ENCODE measurements at places on chromosomes 4 and X.

DNA sequence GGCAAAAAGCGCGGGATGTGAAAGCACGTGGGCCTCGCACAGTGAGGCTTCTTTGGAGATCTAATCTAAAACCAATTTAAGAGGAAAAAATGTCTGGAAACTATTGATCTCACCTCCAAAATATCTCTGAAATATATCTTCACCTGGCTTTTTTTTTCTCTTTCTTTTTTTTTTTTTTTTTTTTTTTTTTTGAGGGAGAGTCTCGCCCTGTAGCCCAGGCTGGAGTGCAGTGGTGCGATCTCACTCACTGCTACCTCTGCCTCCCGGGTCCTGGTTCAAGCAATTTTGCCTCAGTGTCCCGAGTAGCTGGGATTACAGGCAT lies 383 bp upstream of the ZMAT1 start:
- no peak for DNase-seq

GRCh38 chrX:23999671-24000070 lies 27.3 kb downstream of the KLHL15 start:
- DNase-seq = no peak

- no peak for DNase-seq
Measured at GRCh38 chr4:155608225-155608885, 58.3 kb upstream of the GUCY1A1 start.

DNA sequence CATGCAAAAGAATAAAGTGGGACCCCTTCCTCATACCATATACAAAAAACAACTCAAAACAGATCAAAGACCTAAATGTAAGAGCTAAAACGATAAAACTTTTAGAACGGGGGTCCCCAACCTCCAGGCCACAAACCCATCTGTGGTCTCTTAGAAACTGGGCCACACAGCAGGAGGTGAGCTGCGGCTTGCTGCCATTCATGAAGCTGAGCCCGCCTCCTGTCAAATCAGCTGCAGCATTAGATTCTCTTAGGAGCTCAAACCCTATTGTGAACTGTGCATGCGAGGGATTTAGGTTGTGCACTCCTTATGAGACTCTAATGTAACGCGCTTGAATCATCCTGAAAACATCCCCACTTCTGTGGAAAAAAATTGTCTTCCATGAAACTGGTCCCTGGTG lies 7.0 kb upstream of the GATA1 start:
- no peak for DNase-seq

- no peak for DNase-seq
Measured at GRCh38 chrX:33211356-33212260, at the start of gene DMD. DMD (minus strand) TSS chrX:33211549; CDS start chrX:33211312, 237 bp downstream.

GRCh38 chr4:163618845-163619244 lies 124.4 kb downstream of the TMA16 start:
- no peak for DNase-seq

- no peak for DNase-seq
Measured at GRCh38 chr4:14336656-14337055, 665.6 kb upstream of the CPEB2 start.

- no peak for DNase-seq
Measured at GRCh38 chr4:119735165-119735651, 106.6 kb upstream of the PDE5A start.

DNA sequence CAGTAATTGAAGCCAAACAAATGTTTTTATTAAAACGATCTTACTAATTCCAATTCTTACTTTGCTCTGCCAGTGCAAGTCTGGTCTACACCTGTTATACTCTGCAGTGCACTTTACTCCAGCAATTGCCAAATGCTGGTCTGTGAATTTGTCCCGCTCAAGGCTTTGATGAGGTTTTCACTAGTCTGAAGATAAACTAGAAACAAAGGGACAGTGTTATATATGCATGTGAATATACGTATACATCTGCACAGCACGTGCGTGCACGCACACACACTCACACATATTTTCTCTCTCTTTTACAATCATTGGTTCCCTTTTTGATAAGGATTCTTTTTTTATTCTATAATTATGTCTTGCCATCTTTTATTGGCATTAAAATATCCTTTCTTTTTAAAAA lies 88.5 kb upstream of the LCORL start:
- DNase-seq = no peak

GRCh38 chr4:53380221-53380620 lies 2.8 kb downstream of the FIP1L1 start:
- no peak for DNase-seq

- no peak for DNase-seq
Measured at GRCh38 chr4:142407596-142407995, 438.5 kb downstream of the INPP4B start.

DNA sequence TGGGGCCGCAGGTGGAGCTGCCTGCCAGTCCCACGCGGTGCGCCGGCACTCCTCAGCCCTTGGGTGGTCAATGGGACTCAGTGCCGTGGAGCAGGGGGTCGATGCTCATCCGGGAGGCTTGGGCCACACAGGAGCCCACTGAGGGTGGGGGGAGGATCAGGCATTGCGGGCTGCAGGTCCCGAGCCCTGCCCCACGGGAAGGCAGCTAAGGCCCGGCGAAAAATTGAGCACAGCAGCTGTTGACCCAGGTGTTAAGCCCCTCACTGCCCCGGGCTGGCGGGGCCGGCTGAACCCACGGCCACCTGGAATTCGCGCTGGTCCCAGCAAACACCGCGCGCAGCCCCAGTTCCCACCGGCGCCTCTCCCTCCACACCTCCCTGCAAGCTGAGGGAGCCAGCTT lies 26.1 kb downstream of the VCX2 start:
- no peak for DNase-seq

DNA sequence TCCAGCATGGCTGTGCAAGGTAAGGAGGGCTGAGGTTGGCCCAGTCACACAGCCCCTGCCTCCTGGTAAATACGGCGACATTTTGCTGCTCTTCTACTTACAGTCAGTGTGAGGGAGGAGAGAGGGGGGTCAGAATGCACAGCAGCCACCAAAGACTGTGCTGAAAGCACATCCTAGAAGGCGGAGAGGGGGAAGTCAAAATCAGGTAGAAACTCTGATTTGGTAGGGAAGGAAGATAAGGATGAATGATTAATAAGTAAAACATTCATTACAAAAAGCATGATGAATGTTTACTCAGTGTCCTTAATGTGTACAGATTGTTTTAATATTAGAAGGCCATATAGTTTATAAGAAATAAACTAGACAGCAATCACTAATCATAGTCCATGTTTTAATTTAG lies 57.5 kb downstream of the ADD1 start:
- DNase-seq = no peak

GRCh38 chr4:153185331-153185852 lies 18.9 kb upstream of the TRIM2 start:
- DNase-seq = no peak

DNA sequence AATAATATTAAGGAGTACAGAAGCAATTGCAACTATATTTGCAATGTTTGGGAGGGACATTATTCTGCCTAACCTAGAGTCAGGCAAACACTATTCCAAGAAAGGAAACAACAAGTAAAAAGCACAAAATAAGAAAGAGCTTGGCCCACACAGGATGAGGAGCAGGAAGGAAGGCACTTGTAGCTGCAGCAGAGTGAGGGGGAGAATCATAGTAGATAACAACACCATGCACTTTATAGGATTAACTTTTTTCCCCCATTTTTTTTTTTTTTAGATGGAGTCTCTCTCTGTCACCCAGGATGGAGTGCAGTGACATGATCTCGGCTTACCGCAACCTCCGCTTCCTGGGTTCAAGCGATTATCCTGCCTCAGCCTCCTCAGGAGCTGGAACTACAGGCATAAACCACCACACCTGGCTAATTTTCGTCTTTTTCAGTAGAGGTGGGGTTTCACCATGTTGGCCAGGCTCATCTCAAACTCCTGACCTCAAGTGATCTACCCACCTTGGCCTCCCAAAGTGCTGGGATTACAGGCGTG lies 10.3 kb upstream of the JCHAIN start:
- no peak for DNase-seq

DNA sequence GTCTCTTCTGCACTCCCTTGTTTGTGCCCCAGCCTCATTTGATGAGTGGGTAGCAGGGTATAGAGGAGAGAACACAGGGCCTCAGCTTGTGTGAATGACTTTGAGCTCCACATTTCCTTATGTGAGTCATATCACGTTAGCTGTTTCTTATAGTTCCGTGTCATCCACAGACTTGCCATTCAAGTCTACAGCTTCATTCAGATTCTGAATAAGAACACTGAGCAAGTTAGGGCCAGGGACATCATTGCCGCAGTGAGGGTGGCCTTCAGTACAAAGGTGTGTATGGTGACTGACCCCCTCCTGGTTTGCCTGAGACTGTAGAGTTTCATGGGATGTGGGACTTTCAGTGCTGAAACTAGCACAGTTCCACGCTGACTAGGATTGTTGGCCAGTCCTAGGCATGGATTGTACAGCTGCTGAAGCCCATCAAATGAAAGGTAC lies 23.6 kb downstream of the KLF3 start:
- DNase-seq = no peak

DNA sequence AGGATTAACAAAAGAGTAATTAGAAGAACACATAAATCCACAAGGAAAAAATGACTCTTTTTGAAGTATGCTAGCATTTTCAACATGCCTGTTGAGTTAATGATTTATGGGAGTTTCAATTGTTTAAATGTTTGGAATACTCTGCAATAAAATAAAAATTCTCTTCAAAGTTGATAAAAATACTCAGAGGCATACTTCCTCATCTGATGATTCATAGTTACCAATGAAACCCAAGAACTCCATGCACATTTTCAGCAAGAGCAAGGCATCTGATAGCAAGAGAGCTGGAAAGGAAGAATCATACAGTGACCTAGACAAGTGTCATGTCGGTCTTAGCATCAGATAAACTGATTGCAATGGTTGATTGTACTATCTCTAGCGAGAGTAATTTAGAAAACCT lies 443.7 kb upstream of the ATOH1 start:
- DNase-seq = no peak

- DNase-seq = peak; percentile 34
Measured at GRCh38 chr4:120071192-120071795, 4.6 kb upstream of the MAD2L1 start.

GRCh38 chr4:182507805-182508204 lies 264.6 kb downstream of the TENM3 start:
- no peak for DNase-seq

- no peak for DNase-seq
Measured at GRCh38 chr4:119068529-119068962, 67.1 kb upstream of the MYOZ2 start.

DNA sequence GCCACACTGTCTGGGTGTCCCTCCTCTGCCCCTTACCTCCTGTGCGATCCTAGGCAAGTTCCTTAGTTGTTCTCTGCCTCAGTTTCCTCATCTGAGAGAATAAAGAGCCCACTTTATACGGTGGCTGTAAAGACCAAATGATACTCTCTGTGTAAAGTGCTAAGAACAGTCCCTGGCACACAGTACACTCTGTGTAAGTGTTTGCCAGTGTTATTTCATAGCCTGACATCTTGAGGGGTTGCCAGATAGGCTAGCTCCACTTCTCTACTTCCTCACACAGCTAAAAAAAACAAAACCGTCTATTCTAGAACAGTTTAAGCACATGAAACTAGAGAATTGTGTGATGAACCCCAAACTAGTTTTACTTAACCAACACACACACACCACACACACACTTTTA lies 17.1 kb downstream of the SPON2 start:
- DNase-seq = no peak

DNA sequence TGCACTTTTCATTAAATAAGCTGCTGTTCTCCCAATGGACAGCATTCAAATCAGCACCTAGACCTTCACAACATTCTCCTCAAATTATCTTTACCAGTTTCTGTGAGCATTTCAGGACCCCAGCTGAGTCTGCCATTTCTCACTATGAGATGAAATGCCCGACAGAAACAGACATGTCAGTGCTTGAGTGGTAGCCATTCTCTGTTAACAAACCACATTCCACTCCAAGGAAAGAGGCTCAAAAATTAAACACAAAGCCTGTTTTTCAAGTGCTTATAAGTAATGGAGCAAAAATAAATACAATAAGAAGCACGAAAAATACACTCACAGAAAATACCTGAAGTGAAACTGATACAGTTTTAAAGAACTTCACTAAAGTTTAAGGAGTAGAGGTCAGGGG lies 320.2 kb upstream of the PRPS2 start:
- no peak for DNase-seq

DNA sequence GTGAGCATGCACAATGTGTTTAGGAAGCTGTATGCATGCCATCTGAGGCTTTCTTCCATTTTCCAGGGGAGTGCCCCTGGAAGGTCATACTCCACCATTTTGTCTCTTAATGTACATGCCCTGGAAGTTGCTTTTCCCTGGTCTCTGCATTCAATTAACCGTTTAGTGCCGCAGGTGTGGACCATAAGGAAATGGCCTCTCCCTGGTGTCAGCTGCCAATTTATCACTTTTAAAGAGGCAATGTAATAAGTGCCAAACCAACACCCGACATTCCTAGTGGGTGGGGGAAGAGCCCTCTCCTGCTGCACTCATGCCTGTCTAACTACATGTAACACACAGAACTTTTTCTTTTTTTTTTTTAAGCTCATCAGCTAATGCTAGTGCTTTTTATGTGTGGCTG lies 7.1 kb upstream of the BST1 start:
- DNase-seq = no peak

- no peak for DNase-seq
Measured at GRCh38 chrX:103344606-103345005, 11.7 kb upstream of the TCEAL9 start.

DNA sequence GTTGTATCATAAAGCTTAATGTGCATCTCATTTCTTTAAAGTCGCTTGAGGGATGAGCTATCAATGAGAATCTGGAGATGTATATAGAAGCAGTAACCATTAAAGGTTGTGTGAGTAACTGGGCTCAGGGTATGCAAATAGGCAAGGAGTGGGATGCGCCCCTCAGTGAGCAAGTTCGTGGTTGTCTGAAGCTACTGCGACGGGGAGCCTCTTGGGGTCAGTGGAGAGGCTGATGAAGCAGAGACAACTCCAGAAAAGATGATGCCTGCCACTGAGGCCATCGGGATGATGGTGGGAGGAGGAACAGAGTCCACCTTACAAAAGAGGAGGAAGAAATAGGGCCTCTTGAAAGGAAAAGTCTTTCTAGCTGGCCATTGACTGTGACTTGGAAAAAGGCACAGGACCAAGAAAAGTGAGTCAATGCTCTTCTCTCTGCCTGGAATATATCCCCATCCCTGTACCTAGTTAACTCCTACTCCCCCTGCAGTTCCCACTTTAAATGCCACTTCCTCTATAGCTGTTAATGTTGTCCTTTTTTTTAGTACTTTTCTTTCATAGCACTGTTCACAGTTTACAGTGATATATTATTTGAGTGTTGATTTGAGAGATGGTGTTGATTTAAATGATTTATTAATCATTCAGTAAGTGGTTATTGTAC lies 51.4 kb upstream of the LSM6 start:
- no peak for DNase-seq

GRCh38 chr4:71230271-71231128 lies 108.3 kb upstream of the SLC4A4 start:
- no peak for DNase-seq

- no peak for DNase-seq
Measured at GRCh38 chrX:107542500-107542899, 85.8 kb upstream of the PRPS1 start.

GRCh38 chrX:123083924-123084323 lies 100.2 kb upstream of the GRIA3 start:
- no peak for DNase-seq

All from GM13976 (cell line).